ENCODE measurements at places on chromosomes 11 and 22.

GRCh38 chr11:116712428-116712827 lies 60.4 kb downstream of the BUD13 start:
- DNase-seq = no peak

DNA sequence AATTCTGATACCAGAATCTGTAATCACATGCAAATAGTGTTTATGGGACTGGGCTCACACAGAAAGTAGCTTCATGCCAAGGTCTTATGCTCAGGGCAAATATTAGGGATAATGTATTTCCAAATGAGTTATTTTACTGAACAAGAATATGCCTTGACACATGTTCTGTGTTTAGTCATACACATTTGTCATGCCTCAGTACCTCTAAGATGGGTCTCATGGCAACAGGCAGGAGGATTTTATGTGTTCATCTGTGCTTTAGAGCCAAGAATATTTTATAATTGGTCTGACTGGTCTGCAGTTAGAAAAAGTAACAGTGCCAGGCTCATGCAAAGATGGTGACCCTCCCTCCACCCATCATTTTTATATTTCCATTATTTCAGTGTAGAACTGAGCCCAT lies 49.1 kb downstream of the JAM3 start:
- no peak for DNase-seq

GRCh38 chr22:17672417-17672991 lies 33.9 kb downstream of the BCL2L13 start:
- no peak for DNase-seq

- DNase-seq = no peak
Measured at GRCh38 chr22:39946503-39947219, 13.5 kb upstream of the TMA7B start.

DNA sequence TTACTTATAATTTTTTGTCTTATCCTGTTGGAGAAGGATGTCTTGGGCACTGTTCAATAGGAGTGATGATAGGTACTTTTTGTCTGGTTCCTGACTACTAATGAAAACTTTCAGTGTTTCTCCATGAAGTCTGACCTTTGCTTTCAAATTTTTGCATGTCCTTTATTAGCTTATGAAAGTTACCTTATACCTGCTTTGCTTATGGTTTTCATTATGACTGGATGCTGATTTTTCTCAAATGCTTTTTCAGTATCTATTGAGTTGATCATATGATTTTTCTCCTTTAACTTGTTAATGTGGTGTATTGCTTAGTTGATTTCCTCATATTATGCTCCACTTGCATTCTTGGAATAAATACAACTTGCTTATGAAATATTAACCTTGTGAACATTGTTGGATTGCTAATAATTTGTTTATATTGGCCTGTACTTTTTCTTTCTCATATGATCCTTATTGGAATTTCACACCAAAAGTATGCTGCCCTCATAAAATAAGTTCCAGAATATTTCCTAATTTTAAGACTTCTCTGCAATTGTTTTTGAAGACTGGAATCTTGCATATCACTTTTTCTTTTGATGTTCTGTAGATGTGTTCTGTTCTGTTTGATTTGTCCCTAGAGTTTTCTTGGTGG lies 85.0 kb upstream of the SC5D start:
- no peak for DNase-seq

DNA sequence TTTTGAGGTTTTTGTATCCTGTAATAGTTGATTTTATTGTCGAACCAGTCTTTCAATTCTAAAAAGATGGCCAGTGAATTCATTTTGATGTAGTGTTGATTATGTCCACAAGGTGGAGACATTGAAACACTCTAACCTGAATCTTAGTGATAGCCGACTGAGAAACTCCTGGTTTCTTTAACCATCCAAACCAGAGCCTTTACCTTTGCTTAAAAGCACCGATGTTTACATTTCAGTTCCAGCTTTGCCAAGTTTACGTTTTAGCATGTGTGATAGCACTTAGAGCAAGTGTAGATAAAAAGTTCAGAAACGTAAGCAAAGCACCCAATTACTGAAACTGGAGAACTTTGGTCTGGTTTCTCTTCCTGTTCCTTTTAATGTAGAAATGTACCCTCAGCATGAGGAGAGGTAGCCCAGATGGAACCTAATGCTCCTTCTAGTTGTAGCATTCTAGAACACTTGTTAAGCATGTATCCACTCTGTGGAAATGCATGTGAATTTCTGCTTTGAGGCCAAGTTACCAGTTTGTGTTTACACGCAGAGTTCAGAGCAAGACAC lies 208.6 kb downstream of the DBX1 start:
- DNase-seq = peak; percentile 59

Measured in activated CD4-positive, alpha-beta T cell treated with anti-CD3 and anti-CD28 coated beads, Interleukin-2, amount 50 U/mL, for 16 hours (primary cell).